ENCODE measurements at places on chromosomes 1 and 21.

DNA sequence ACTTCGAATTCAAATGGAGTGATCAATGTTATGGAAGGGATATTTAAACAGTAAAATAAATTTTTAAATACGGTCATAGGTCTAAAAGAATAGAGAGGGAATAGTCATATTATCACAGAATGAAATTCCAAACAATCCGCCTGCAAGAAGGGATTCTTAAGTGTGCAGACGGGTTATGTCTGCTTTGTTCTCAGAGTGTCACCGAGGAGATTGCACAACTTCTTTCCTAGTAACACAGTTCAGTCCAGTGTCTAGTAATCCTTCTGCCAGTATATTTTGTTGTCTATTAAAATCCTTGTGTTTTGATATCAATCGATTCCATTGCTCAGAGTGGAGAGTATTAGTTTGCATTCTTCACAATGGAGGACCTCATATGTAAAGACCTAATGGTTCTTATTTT, 48.4 kb downstream of the LRRC53 start:
- H3K27ac ChIP-seq = no peak overlapping the region
- H3K27me3 ChIP-seq = no peaks in the 10 kb centered on the region
- no peaks in the 10 kb centered on the region for H3K36me3 ChIP-seq
- H3K4me3 ChIP-seq = no peak overlapping the region
- no peaks in the 10 kb centered on the region for H3K4me1 ChIP-seq

DNA sequence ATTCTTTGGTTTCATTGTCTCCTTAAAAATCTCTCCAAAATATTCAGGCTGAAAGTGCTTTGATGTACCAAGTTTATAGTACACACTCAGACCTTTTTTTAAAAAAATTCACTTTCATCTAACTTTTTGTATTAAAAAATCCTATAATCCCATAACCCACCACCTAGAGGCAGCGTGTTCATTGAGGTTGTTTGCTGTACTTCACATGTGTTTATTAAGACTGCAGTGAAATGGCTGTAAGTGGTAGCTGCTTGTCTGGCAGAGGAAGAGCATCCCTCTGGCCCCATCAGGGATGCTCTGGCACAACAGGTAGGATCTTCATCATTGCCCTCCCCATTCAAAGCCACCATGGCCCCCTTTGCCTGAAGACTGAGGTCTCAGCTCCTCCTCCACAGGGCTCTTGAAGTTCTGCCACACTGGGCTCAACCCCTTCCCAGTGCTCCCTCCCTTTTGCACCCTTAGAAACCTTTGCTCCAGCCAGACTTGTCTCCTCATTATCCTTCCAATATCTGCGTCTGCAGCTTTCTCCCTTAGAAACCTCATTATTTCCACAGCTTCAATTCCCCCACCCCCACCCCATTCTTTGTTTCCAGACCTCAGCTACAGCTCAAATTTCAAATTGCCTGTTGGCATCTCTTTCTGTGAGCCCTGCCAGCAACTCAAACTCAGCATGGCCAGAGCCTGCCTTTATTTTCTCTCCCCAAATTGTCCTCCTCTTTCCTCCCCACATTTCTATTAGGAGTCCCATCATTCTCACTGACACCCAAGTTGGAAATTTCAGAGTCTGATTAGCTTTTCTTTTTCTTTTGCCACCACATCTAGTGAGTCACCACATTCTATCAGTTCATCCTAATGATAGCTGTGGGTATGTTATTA, 369.6 kb upstream of the USP24 start:
- H3K4me1 ChIP-seq = no peaks in the 10 kb centered on the region
- H3K36me3 ChIP-seq = no peaks in the 10 kb centered on the region
- no peaks in the 10 kb centered on the region for H3K27me3 ChIP-seq
- H3K27ac ChIP-seq = no peak overlapping the region

DNA sequence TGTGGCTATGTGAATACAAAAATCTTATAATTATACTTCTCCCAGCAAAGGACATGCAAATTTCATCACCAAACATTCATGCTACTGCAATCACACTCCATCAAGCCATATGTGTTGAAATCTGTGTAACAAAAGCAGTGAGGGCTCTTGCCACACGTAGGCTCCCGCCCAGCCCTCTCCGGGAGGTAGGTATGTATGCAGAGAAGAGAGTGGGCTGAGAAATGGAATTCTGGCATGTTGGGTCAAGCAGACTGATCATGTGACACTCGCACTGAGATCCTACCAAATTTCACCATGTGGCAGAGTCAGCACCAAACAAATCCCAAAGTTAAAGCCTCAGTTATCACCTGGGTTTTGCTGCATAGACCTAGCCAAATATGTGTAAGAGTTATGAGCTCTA, 49.7 kb downstream of the APP start:
- H3K27me3 ChIP-seq = no peaks in the 10 kb centered on the region
- no peaks in the 10 kb centered on the region for H3K36me3 ChIP-seq
- DNase-seq = no peak
- no peak overlapping the region for H3K27ac ChIP-seq

DNA sequence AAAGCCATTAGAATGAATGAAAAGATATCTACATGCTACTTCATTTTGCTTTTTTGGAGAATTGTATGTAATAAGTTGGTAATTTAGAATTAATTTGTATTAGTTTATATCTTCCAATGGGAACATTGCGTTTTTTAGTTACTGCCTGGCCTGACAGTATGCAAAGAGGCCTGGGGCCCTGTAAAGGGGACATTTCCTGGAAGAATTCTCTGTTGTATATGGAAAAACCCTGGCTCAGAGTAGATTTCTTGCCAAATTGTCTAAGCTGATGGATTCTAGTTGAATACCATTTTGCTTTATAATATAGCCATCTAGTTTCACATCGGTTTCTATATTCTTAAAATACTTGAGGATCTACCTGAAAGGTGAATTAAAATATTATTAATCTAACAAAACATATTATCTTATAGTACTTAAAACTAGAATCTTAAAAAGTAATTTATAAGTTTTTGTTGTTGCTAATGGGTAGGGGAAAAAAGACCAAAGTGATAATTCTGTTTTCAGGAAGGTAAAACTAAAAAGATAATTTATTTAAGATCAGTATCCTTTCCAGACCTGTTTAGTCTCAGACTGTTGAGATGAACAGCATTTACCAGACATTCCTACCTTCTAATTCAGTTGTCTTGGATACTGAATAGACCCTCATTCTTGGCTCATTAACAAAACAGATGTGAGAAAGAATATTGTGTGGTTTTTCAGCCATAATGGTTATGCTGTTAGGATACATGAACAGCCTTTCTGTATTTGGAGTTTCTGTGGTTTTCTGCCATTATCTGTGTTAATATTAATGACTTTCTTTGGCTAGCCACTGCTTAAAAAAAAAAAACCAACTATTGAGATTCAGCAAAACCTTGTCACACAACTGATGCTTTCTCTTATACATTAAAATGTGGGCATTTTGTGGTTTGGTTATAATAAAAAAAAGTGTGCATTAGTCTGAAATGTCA, 4.8 kb downstream of the AGO3 start:
- H3K27me3 ChIP-seq = no peaks in the 10 kb centered on the region
- no peaks in the 10 kb centered on the region for H3K36me3 ChIP-seq
- H3K4me1 ChIP-seq = peaks cover 18% of the 10 kb centered on the region
- no peak for DNase-seq
- H3K4me3 ChIP-seq = no peak overlapping the region
- no peak overlapping the region for H3K27ac ChIP-seq

DNA sequence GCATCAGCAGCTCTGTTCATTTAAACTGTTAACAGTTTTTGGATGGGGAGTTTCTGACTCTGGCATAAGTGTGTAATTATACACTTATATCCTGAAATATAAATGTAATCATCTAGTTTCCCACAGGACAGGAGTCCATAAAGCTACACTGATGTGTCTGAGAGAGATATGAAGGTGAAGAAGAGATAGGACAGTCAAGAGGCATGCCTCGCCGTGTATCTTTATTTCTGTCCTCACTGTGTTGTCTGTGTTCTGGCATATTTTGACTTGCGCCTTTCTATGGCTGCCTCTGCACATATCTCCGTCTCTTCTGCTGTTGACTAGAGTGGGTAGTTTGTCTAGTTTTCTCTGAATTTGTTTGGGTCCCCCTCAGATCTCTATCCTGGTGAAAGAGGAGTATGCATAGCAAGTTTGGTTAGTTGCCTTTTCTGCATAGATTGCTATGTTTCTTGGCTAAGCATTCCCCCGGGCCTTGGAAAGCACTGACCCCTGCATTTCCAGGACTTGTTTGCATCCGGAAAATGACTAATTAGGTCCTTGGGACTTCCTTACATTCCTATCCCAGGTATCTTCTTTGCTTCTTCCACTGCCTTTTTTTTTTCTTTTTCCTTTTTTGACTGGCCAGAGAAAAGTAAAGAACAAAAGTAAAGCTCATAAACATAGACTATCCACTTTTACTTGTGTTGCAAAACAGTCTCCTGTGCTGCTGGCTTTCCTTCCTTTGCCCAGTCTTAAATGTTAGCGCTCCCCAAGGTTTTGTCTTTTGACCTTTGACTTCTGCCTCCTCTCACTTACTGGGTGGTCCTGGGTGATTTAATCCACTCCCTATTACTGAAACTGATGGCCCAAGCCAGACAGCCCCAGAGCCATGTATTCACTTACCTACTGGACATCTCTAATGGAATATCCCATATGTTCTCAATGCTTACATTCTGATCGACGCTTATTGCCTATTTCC, 27.6 kb upstream of the CNN3 start:
- no peak overlapping the region for H3K4me3 ChIP-seq
- no peak for DNase-seq
- peaks cover 6% of the 10 kb centered on the region for H3K4me1 ChIP-seq
- H3K36me3 ChIP-seq = no peaks in the 10 kb centered on the region
- H3K27ac ChIP-seq = no peak overlapping the region

- no peak overlapping the region for H3K27ac ChIP-seq
- DNase-seq = no peak
- no peaks in the 10 kb centered on the region for H3K36me3 ChIP-seq
- no peak overlapping the region for H3K4me3 ChIP-seq
Observed at GRCh38 chr1:184891440-184891839, 82.9 kb downstream of the NIBAN1 start.

DNA sequence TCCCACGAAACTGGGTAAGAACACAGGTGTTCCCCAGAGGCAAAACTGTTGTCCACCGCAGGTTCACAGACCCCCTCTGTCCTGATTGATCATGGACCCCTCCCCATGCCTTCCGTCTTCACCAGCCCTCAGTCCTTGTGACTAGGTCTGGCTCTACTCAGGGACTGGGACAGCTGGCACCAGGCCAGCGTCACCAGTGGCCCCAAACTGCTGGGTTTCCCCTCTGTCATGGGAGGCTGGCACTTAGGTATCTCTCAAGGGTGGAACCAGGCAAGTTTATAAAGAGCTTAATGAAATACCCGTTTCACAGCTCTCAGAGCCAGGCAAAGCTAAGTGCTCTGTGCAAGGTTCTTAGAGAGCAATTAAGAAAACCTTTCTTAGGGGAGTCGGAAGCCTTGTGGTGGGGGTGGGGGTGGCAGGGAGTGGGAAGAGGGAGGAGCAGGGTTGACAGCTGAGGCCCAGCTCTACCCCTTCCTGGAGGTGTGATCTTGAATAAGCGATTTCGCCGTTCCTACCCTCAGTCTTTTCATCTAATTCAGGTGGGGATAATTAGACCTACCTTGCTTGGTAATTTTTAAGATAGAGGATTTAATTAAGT, 35.0 kb upstream of the IFNLR1 start:
- no peaks in the 10 kb centered on the region for H3K4me1 ChIP-seq
- peaks cover 3% of the 10 kb centered on the region for H3K27me3 ChIP-seq
- no peaks in the 10 kb centered on the region for H3K36me3 ChIP-seq
- no peak overlapping the region for H3K4me3 ChIP-seq
- no peak for DNase-seq
- H3K27ac ChIP-seq = no peak overlapping the region

GRCh38 chr1:91161166-91161565, 139.3 kb upstream of the ZNF644 start:
- H3K27me3 ChIP-seq = no peaks in the 10 kb centered on the region
- no peak overlapping the region for H3K4me3 ChIP-seq
- H3K4me1 ChIP-seq = peaks cover 5% of the 10 kb centered on the region
- H3K36me3 ChIP-seq = no peaks in the 10 kb centered on the region
- DNase-seq = no peak

DNA sequence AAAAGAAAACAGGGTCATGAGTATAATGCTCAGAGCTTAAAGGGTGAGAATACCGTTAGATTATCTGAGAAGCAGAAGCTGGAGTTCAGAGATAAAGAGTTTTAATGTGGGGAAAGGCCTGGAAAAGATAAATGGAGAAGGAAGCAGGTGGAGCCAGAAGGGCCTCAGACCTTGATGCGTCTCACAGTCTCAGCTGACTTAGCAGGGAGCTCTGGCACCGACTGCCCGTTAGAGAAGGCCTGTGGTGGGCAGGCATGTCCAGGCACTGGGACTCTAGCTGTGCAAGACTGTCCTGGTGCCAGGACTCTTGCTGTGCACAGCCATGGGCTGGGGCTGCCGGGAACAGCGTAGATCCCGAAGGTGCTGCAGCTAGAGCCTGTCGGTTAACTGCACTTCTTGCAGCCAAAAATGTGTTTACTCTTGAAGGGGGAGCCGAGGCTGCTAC, 3.8 kb upstream of the SLAMF9 start:
- no peaks in the 10 kb centered on the region for H3K36me3 ChIP-seq
- DNase-seq = no peak
- no peaks in the 10 kb centered on the region for H3K4me1 ChIP-seq
- no peak overlapping the region for H3K27ac ChIP-seq

Measured in upper lobe of right lung (tissue), 1 donor.